GM23338 (cell line): ENCODE measurements at places on chromosomes 12 and 14.
A peak's percentile ranks its signal among the peaks of the same experiment; 100 is the strongest.

DNA sequence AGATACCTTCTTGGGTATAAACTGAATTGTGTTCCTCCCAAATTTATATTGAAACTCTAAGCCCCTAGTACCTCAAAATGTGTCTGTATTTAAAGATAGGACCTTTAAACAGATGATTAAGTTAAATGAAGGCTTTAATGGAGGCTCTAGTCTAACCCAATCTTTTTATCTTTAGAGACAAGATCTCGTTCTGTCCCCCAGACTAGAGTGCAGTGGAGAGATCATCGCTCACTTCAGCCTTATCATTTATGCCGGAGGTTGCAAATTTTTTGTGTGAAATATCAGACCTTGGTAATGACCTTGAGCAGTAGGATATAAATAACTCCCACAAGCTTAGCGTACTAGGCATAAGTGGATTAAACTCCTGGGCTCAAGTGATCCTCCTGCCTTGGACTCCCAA, 81.8 kb downstream of the C14orf132 start:
- DNase-seq = no peak

GRCh38 chr14:23056145-23056955, 970 bp downstream of the CDH24 start:
- DNase-seq = peak; percentile 87

DNA sequence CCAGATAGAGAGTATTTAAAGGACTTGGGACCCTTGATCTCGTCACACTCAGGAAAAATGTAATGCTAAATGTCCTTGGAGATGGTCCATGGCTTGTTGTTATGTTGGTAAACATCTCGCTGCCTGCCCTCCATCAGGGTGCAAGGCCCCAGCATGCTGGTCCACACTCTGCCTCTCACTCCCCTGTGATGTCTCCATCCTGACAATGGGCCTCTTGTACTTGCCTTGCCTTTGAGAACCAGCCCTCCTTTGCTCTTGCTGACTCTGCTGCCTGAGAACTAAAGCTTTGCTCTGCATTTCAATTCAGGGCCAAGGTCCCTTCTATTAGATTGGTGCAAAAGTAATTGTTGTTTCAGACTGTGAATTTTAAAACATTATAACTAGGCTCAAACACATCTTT, 131.0 kb upstream of the LMNTD1 start:
- no peak for DNase-seq

- no peak for DNase-seq
Measured at GRCh38 chr14:21184254-21184653, 28.4 kb upstream of the OR5AU1 start.

GRCh38 chr12:102573237-102573636, 92.9 kb upstream of the IGF1 start:
- no peak for DNase-seq

GRCh38 chr14:100980823-100981222, 77.3 kb upstream of the RTL1 start:
- no peak for DNase-seq

DNA sequence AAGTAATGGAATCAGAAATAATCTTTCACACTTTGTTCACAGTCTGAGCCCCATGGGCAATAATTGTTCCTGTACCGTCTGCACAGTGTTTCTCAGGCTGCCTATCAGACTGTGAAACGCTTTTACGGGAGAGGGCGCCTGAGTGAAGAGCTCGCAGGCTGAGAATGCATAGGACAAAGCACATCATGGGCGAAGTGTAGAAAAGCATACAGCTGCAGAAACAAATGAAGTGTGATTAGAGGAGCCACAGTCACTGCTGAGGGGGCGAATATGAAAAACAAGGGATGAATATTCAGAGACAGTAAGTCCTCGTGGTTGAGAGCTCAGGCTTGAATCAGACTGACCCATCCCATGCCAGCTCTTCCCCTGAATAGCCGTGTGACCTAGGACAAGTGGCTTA, 438.4 kb upstream of the DCN start:
- DNase-seq = no peak

- DNase-seq = no peak
Measured at GRCh38 chr12:57332646-57333312, 81.8 kb upstream of the STAC3 start.

DNA sequence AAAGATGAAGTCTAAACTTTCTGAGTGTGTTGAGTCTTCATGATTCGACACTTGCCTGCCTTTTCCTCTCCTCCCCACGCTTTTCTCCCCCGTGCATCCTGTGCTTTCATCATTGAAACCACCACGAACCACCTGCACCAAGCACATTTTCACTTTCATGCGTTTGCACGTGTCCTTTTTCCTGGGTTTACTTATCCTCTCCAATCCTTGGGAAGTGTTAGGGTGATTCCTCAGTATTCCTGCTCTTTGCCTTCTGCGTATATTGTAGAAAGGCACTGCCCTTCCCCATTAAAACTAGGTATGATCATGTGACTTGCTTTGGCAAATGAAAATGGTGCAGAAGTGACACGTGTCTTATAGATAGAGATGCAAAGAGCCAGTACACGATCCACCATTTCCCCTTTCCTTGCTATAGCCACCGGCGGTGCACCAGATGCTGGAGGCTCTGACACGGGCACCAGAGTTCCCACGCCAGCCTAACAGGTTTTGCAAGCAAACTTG, 106.6 kb downstream of the BRMS1L start:
- DNase-seq = no peak

- no peak for DNase-seq
Measured at GRCh38 chr12:122813310-122813713, 21.9 kb upstream of the HIP1R start.

DNA sequence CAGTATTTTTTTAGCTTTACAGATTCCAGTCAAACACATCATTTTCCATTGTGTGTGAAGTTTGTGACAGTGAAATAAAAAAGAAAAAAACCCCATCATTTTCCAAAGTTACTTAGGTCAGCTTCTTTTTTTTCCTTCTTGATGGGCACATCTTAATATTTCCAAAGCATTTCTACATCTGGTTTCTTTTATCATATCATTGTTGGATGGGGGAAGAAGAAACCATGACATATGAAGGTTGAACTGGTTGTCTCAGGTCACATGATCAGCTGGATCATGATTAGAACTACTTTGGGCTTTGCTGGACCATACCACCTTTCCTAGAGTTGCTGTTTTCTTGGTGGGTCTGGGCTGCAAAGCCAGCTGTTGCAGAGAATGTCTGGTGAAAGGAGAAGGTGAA, 59.8 kb downstream of the FOS start:
- no peak for DNase-seq

GRCh38 chr12:106027911-106028310, 110.8 kb downstream of the NUAK1 start:
- DNase-seq = no peak

DNA sequence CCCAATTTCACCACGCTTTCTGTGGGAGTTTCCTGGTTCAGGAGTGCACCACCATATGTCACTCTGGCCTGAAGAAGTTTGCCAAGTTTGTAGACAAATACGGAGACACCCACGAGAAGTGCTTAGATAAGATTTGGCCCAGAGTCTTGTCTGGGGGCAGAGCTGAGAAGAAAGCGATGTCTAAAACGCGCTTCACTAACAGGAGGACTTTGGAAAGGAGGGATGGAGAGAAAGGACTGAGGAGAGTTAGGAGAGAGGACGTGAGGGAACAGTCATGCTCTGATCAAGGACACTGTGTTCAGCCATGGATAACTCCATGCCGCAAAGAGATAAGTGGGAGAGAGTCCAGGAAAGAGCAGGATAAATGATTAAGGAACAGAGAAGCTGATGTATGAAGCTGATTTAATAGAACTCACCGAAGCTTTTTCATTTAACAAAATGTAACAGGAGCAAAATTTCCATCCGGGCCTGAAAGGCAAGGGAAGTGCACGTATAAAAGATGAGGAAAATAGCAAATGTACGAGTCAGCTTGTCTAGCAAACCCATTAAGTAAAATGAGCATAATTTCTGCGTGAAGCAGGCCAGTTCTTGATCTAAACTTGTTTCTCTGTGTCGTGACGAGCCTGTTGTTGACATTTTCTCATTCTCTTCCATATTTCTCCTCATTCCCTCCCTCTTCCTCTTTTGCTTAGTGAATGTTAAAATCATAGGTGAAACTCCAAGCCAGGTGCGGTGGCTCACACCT, 23.4 kb upstream of the MAP3K9 start:
- no peak for DNase-seq

GRCh38 chr12:63934936-63935335, 90.4 kb downstream of the SRGAP1 start:
- no peak for DNase-seq

GRCh38 chr12:30622509-30622908, 73.2 kb downstream of the IPO8 start:
- DNase-seq = no peak

- peak; percentile 56 for DNase-seq
Measured at GRCh38 chr14:77125281-77125801, 16.2 kb downstream of the ZDHHC22 start.

GRCh38 chr14:97878727-97879126, 1081.5 kb downstream of the VRK1 start:
- no peak for DNase-seq

GRCh38 chr12:103908877-103909276, 21.3 kb upstream of the HSP90B1 start:
- DNase-seq = peak; percentile 41

- no peak for DNase-seq
Measured at GRCh38 chr14:95480109-95480886, 36.2 kb downstream of the SYNE3 start.
